ENCODE measurements at places on chromosomes 12 and 14. TPM values are rescaled to one million over a fixed set of nuclear protein-coding genes. Genes with fewer than 3 reads are reported as not detected.

Gene GRIP1
- total RNA-seq = 5.4 TPM

Gene AGAP2
- 7.8 TPM for total RNA-seq

Gene WSB2
- total RNA-seq = 97.3 TPM

Gene ADAM21
- 0.38 TPM for total RNA-seq

Gene MMP14
- total RNA-seq = 26.0 TPM

Gene SLC8A3
- 0.14 TPM for total RNA-seq

Gene SIX6
- not detected for total RNA-seq

- no peak for DNase-seq
Observed at GRCh38 chr14:47857646-47858045, 182.2 kb upstream of the MDGA2 start.

- no peak for DNase-seq
Observed at GRCh38 chr14:74019408-74020137, 424 bp downstream of the BBOF1 start.

GRCh38 chr12:60257063-60257462 is 661.2 kb downstream of the SLC16A7 start:
- no peak for DNase-seq

DNA sequence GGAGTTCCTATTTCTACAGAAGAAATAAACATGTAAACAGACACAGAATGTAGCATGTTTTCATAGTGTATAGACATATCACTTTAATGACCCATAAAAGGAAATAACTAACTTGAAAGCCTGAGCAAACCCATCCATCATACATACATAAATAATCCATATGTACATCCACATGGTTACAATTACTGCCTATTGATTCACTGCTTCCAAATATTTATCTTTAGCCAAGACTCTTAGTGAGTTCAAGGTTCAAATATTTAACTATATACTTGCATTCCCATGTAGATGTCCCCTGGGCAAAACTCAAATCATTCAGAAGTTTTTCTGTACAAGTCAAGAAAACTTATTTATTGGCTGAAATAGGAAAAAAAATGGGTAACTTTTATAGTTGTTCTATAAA is 95.4 kb downstream of the CCER1 start:
- no peak for DNase-seq

GRCh38 chr14:45377166-45377565 is 124.2 kb upstream of the MIS18BP1 start:
- no peak for DNase-seq

DNA sequence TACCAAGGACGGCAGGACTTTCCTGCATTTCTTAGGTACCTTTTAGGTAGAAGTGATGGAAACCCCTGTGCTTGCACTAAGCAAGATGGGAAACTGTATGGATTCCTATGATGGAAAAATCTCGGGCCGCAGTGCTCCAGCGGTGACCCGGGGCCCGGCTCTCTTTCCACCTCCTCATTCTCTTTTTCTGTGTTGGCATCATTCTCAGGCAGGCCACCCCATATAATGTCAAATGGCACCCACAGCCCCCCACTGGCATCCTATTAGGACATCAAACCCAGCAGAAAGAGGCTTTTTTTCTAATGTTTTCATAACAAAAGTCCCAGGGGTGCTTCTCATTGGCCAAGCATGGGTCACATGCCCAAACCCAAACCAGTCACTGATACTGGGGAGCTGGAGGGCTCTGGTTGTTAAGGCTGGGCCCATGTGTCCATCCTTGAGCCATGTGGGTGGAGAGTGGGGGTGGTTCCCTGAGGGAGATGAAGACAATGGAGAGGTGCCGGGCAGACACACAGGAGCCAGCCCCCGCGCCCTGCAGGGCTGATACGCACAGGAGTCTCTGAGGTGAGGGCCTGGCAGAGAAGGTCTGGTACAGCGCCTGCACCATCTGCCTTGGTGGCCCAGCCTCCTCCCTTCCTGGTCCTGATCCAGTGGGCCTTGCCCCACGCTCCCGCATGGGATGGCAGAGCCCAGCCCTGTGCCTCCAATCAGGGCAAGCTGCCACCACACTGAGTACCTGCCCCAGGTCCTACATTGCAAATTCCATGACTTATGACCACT is 142.1 kb downstream of the CALM1 start:
- DNase-seq = no peak

DNA sequence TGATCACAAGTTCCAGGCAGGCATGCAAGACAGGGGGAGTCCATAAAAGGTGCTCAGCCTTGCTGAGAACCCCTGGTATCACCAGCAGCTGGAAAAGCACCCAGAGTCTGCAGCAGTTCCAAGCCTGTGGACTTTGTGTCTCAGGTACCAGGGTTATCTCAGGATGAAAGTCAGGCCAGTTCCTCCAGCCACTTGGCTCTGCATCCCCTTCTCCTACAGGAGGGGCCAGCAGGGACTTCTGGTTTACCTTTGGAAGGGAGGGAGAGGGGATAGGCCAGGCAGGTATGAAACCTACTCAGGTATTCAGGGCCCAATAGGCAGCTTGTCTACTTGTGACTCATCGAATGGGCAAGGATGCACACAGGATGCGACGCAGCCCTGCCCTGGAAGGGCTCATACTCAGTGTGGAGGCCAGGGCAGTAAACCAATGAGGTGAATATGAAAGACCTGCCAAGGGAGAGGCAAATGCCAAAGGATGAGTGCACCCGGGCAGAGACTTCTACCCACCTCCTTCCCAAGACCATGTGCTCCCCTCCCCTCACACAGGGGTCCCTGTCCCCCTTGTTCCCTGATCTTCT is 148.2 kb downstream of the SLC38A6 start:
- no peak for DNase-seq

- no peak for DNase-seq
Observed at GRCh38 chr12:15634010-15634683, 155.0 kb downstream of the EPS8 start.

GRCh38 chr14:55133416-55133815 is 4.4 kb downstream of the LGALS3 start:
- DNase-seq = no peak
